Left renal cortex interstitium (tissue), 4 donors: ENCODE measurements at places on chromosomes 11 and 22.

GRCh38 chr11:111703576-111703975 lies 62.6 kb downstream of the PPP2R1B start:
- no peak for DNase-seq

GRCh38 chr11:65110354-65110861 lies 1.3 kb upstream of the TM7SF2 start:
- DNase-seq: no peak

- no peak for DNase-seq
Measured at GRCh38 chr11:116700586-116701220, 72.1 kb downstream of the BUD13 start.

GRCh38 chr11:9136741-9137140 lies 45.3 kb upstream of the SCUBE2 start:
- no peak for DNase-seq

GRCh38 chr11:9367551-9367950 lies 16.9 kb upstream of the IPO7 start:
- DNase-seq: no peak

GRCh38 chr22:48607901-48608662 lies 1219.6 kb downstream of the BRD1 start:
- no peak for DNase-seq

GRCh38 chr11:88310246-88310645 lies 27.3 kb downstream of the CTSC start:
- no peak for DNase-seq

- no peak for DNase-seq
Measured at GRCh38 chr11:111736181-111736590, 30.0 kb downstream of the PPP2R1B start.
